Left cardiac atrium (tissue), 4 donors: ENCODE measurements at places on chromosomes 6 and 20. TPM values are rescaled to one million over a fixed set of nuclear protein-coding genes. Genes with fewer than 3 reads are reported as not detected.

The JPH2 gene
- total RNA-seq, result 78.3 TPM

The C6orf52 gene
- total RNA-seq, result not detected

The OR2J3 gene
- not detected for total RNA-seq

The COL9A3 gene
- total RNA-seq, result 4.0 TPM

The SPTLC3 gene
- 8.1 TPM for total RNA-seq
